B cell (primary cell): ENCODE measurements at places on chromosomes 5 and 9.

DNA sequence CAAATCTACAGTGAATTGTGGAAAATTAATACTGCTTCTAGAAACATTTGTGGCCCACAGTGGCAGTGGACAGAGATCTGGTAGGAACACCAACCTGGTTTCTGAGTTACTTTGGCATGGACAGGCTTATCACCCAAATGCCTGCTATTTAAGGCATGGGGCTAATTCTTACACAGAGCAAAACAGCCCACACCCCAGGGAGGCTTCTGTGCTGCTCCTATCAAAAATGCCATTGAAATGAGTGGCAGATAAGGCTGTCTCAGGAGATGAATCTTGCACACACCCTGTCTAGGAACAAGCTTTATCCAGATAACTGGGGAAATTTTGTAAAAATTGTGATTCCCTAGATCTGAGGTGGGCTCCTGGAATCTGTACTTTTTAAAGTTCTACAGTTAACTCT is 307.1 kb downstream of the TLE1 start:
- H3K4me1 ChIP-seq = no peaks in the 10 kb centered on the region
- H3K27ac ChIP-seq = no peak overlapping the region
- no peak for DNase-seq
- H3K4me3 ChIP-seq = no peak overlapping the region
- no peaks in the 10 kb centered on the region for H3K36me3 ChIP-seq

GRCh38 chr9:34392511-34392910 is 15.8 kb upstream of the MYORG start:
- peaks cover 4% of the 10 kb centered on the region for H3K27me3 ChIP-seq
- DNase-seq = no peak

GRCh38 chr5:167861129-167861927 is 430.1 kb upstream of the WWC1 start:
- DNase-seq = no peak
- no peaks in the 10 kb centered on the region for H3K36me3 ChIP-seq
- H3K27ac ChIP-seq = no peak overlapping the region
- H3K4me3 ChIP-seq = no peak overlapping the region
- H3K4me1 ChIP-seq = no peaks in the 10 kb centered on the region

DNA sequence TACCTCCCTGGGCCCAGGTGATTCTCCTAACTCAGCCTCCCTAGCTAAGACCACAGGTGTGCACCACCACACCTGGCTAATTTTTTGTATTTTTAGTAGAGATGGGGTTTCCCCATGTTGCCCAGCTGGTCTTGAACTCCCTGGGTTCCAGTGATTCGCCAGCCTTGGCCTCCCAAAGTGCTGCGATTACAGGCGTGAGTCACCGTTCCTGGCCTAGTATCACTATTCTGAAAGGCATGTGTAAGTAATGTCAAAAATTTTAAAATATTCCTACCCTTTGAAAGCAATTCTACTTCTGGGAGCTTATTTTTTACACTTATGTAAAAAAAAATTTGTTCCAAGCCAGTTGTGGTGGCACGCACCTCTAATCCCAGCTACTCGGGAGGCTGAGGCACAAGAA is 27.1 kb upstream of the TLE1 start:
- H3K4me1 ChIP-seq = no peaks in the 10 kb centered on the region
- H3K27me3 ChIP-seq = no peaks in the 10 kb centered on the region
- H3K27ac ChIP-seq = no peak overlapping the region
- no peak for DNase-seq
- no peak overlapping the region for H3K4me3 ChIP-seq
